ENCODE measurements at places on chromosomes 3 and 15. TPM values are rescaled to one million over a fixed set of nuclear protein-coding genes. Genes with fewer than 3 reads are reported as not detected.

CHCHD6 gene
- total RNA-seq = 11.1 TPM

GOLGA6L10 gene
- 0.35 TPM for total RNA-seq

CTXN2 gene
- not detected for total RNA-seq

CDC25A gene
- 0.47 TPM for total RNA-seq

ZDHHC19 gene
- total RNA-seq = not detected

AMT gene
- 0.60 TPM for total RNA-seq

ENTPD3 gene
- total RNA-seq = not detected

TTC21A gene
- total RNA-seq = 2.0 TPM

SUSD5 gene
- total RNA-seq = 5.0 TPM

MST1R gene
- total RNA-seq = 0.35 TPM

ARPP21 gene
- total RNA-seq = 1.4 TPM

FETUB gene
- total RNA-seq = not detected

CPN2 gene
- total RNA-seq = not detected

DZIP1L gene
- 20.0 TPM for total RNA-seq

Measured in smooth muscle cell of the coronary artery (primary cell).